ENCODE measurements at places on chromosomes 7 and 10.

GRCh38 chr10:79314761-79315601 lies 32.3 kb upstream of the PPIF start:
- DNase-seq: no peak

DNA sequence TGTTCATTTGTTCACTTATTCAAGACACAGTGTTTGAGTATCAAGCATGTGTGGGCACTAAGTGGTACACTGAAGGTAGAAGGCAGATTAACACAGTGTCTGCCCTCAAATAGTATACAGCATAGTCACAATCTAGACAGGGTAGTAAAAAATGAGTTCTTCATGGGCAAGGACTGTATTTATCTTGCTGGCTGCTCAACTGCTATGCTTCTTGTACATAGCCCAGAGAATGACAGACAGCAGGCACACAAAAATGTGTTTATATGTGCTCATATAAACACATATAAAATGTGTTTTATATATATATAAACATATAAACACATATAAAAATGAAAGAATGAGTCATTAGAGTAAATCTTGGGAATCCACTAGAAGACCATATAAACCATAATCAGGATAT lies 43.1 kb downstream of the TFEC start:
- no peak for DNase-seq

DNA sequence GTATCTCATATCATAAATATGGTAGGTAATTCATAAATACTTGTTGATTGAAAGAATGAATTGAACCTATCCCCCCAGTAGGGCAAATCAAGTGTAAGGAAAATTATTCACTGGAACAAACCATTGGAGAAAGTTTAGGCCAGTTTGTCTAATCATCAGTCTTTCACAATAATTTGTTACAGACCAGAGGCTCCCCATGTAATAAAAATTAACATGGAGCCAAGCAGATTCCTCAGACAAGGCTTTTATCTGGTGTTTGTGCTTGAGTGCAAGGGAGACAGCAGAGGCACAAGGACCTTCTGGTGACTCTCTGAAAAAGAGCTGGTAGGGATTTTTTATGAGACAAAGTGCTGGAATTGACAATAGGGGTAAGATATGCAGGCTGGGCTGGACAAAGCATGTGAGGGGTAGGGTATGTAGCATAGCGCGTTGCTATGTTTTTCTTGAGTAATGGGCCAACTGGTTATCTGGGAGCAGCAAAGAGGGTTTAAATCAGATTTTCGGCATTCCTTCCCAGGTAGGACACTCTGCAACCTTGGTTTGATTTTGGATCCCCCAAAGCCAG lies 7.8 kb upstream of the PANK1 start:
- DNase-seq: no peak

DNA sequence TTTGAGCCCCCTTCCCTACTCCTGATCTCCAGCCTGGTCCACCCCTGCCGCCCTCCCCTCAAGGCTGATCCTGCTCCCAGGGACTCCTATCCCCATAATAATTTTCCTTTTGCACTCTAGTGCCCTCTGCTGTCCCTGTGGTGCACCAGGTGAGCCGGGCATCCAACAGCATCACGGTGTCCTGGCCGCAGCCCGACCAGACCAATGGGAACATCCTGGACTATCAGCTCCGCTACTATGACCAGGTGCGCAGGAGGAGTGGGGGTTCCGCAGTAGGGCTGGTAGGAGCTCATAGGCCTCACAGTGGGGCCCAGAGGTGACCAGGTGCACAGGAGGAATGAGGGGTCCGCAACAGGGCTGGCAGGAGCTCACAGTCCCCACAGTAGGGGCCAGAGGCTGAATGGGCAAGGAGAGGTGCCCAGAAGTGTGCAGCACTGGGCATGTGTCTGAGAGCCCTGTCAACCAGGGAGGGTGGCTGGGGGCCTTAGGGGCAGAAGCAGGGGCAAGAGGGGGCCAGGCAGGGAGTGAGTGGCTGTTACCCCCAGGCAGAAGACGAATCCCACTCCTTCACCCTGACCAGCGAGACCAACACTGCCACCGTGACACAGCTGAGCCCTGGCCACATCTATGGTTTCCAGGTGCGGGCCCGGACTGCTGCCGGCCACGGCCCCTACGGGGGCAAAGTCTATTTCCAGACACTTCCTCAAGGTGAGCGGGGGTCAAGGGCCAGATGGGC lies 11.7 kb downstream of the EPHB6 start:
- no peak for DNase-seq
